Esophagus squamous epithelium (tissue), 5 donors: ENCODE measurements at places on chromosomes 12 and 14. TPM values are rescaled to one million over a fixed set of nuclear protein-coding genes. Genes with fewer than 3 reads are reported as not detected.

GRCh38 chr12:62273724-62274380 is 13.6 kb downstream of the USP15 start:
- no peaks in the 10 kb centered on the region for H3K36me3 ChIP-seq
- H3K4me1 ChIP-seq = no peaks in the 10 kb centered on the region
- no peak overlapping the region for H3K4me3 ChIP-seq
- DNase-seq = no peak
- H3K27me3 ChIP-seq = no peaks in the 10 kb centered on the region

DNA sequence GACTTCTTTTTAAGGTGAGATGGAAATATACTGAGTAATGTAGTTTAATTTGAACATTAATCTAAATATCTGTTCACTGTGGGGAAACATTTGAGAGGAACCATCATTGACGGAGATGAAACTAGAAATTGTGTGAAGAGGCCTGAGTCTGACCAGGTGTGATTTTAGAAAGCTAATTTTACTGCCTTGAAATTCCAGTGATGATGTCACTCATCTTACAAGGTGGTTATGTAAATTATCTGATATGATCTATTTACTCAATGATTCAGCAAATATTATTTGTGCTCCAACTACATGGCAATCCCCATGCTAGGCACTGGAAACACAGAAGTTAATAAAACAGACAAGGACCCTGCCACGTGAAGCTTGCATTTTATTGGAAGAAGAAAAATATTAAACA is 435.7 kb upstream of the DCN start:
- H3K36me3 ChIP-seq = no peaks in the 10 kb centered on the region
- H3K27me3 ChIP-seq = no peaks in the 10 kb centered on the region
- no peaks in the 10 kb centered on the region for H3K4me1 ChIP-seq

Gene KLRC4
- total RNA-seq = not detected

DNA sequence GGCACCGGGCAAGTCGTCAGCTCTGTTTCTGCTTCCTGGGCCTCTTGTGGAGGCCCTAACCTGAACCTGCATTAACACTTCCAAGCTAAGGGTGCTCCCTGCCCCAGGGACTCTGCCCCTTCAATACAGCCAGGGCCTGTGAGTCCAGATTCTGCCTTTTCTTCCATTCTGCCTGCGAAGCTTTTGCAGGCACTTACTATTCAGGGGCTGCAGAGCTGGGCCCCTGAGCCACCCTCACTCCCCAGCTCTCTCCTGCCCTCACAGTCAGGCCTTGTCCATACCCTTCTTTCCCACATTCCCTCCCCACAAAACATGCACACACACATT is 101.1 kb downstream of the ZFP36L1 start:
- no peaks in the 10 kb centered on the region for H3K36me3 ChIP-seq
- DNase-seq = no peak
- no peaks in the 10 kb centered on the region for H3K27me3 ChIP-seq
- H3K4me3 ChIP-seq = no peak overlapping the region
- H3K4me1 ChIP-seq = peaks cover 50% of the 10 kb centered on the region
- no peak overlapping the region for H3K27ac ChIP-seq

- DNase-seq = no peak
- no peak overlapping the region for H3K4me3 ChIP-seq
- no peaks in the 10 kb centered on the region for H3K27me3 ChIP-seq
- H3K27ac ChIP-seq = no peak overlapping the region
- peaks cover 10% of the 10 kb centered on the region for H3K4me1 ChIP-seq
Measured at GRCh38 chr14:23101213-23101970, 3.4 kb downstream of the CIROP start.

Gene GLIPR1L1
- not detected for total RNA-seq

GRCh38 chr12:8697120-8697475 is 693 bp upstream of the RIMKLB start:
- no peak for DNase-seq
- no peaks in the 10 kb centered on the region for H3K27me3 ChIP-seq
- H3K4me1 ChIP-seq = peaks cover 61% of the 10 kb centered on the region
- peak overlapping the region; percentile 93 for H3K27ac ChIP-seq
- no peaks in the 10 kb centered on the region for H3K36me3 ChIP-seq

GRCh38 chr12:89156340-89156739 is 196.0 kb downstream of the DUSP6 start:
- no peak for DNase-seq
- no peaks in the 10 kb centered on the region for H3K36me3 ChIP-seq
- no peak overlapping the region for H3K4me3 ChIP-seq
- peaks cover 27% of the 10 kb centered on the region for H3K4me1 ChIP-seq
- H3K27me3 ChIP-seq = no peaks in the 10 kb centered on the region

GRCh38 chr12:24688601-24689000 is 260.3 kb downstream of the BCAT1 start:
- H3K36me3 ChIP-seq = no peaks in the 10 kb centered on the region
- no peak overlapping the region for H3K4me3 ChIP-seq
- H3K4me1 ChIP-seq = no peaks in the 10 kb centered on the region
- DNase-seq = no peak

GRCh38 chr14:55129086-55129427 is at the start of gene LGALS3:
Gene LGALS3 (plus strand): TSS chr14:55129252. CDS start chr14:55137374, 8,122 bp downstream.
- H3K27ac ChIP-seq = peak within 1 kb of the TSS; percentile 99
- H3K4me1 ChIP-seq = peaks cover 17% of the 10 kb centered on the region
- H3K36me3 ChIP-seq = no peaks in the 10 kb centered on the region
- no peak for DNase-seq

Gene PLA2G1B
- not detected for total RNA-seq

DNA sequence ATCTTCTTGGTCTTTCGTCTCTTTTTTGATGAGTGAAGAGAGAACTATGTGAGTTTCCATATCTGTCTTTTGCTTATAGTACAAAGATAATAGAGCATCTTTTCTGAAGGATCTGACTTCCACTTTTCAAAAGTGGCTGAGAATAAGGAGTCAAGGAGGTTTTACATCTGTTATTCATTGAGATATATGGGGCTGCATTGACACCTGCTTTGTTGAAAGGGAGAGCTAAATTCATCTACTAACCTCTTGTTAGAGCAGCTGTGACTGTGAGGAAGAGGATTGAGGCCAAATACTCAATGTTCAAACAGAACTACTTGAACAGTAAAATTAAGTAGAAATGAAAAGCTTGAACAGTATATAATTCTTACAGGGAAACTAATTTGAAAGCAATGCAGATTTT is 130.2 kb upstream of the ATP2B1 start:
- no peaks in the 10 kb centered on the region for H3K4me1 ChIP-seq
- no peak for DNase-seq
- no peak overlapping the region for H3K4me3 ChIP-seq
- H3K27ac ChIP-seq = no peak overlapping the region
- H3K27me3 ChIP-seq = no peaks in the 10 kb centered on the region
- H3K36me3 ChIP-seq = no peaks in the 10 kb centered on the region

Gene DAO
- not detected for total RNA-seq

Gene SLC15A4
- total RNA-seq = 21.6 TPM

Gene KRT83
- total RNA-seq = not detected

Gene ASPG
- total RNA-seq = 12.2 TPM

Gene OVCH1
- not detected for total RNA-seq

DNA sequence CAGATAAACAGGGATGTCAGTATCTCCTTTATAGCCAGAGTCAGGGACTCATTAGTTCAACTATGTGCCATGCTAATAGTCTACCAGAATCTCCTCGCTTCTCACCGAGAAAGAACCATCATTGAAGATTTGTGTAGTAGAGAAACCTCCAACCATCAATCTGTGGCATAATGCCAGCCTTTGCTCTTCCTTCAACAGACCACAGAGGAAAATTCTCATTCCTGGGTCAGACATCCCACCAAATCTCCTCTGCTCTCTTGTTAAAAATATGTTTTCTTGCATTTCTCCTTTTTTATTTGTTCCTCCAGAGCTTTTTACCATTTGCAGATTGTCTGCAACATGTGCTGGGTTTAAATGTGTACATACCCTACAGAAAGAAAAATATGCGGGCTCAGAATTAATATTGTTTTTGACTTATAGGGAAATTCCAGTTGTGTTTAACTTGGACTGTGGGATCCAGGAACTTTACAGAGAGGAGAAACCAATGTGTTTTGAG is 64.9 kb downstream of the LLPH start:
- no peak for DNase-seq
- H3K27me3 ChIP-seq = no peaks in the 10 kb centered on the region
- H3K27ac ChIP-seq = no peak overlapping the region
- no peak overlapping the region for H3K4me3 ChIP-seq

Gene WNT1
- total RNA-seq = not detected
